ENCODE measurements at places on chromosomes 2 and 18.
A peak's percentile ranks its signal among the peaks of the same experiment; 100 is the strongest.

GRCh38 chr18:63907664-63908063 is at the start of gene SERPINB10:
TSS of gene SERPINB10 (plus strand) at chr18:63907958. CDS start at chr18:63915511, 7,553 bp downstream.
- no peak for DNase-seq

DNA sequence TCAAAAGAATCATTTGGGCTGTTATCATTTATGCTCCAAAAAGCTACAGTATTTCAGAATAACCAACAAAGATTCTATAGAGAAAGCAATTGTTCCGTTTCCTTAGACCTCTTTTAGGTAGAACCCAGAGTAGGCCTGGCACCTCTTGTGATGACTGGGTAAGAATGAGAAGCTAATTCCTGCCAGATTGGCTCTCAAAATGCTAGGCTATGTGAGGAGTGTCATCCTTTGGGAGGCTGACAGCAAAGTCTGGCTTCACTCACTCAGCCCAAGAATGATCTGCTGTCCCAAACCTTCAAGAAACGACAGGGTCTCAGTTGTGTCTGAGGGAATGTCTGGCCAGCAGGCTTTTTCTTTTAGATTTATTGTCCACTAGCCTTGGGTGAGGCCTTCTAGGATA is 4.5 kb downstream of the CERS6 start:
- DNase-seq = no peak

- no peak for DNase-seq
Measured at GRCh38 chr18:56888978-56889377, 237.8 kb downstream of the WDR7 start.

GRCh38 chr2:198080879-198081765 is 276.7 kb downstream of the PLCL1 start:
- DNase-seq = no peak

DNA sequence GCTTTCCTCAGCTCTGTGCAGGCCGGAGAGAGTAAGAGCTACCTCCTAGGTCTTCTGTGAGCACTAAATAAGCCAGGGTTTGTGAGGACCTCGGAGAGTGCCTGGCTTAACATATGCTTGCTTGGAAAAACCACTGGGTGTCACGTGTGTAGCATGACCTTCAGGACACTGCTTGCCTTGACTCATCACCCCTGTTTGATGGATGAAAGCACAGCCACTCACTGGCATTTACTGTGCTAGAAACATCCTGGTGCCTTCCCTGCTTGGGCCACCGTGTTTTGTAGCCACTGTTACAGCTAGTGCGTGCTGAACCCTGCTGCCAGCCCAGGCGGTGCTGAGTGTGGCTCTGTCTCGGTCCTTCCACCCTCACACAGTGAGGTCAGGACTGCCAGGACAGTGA is 34.8 kb upstream of the ITM2C start:
- DNase-seq = no peak

- DNase-seq = no peak
Measured at GRCh38 chr2:123723706-123724105, 301.4 kb upstream of the CNTNAP5 start.

GRCh38 chr2:202377207-202377761 is 1.2 kb downstream of the BMPR2 start:
- DNase-seq = peak; percentile 43

DNA sequence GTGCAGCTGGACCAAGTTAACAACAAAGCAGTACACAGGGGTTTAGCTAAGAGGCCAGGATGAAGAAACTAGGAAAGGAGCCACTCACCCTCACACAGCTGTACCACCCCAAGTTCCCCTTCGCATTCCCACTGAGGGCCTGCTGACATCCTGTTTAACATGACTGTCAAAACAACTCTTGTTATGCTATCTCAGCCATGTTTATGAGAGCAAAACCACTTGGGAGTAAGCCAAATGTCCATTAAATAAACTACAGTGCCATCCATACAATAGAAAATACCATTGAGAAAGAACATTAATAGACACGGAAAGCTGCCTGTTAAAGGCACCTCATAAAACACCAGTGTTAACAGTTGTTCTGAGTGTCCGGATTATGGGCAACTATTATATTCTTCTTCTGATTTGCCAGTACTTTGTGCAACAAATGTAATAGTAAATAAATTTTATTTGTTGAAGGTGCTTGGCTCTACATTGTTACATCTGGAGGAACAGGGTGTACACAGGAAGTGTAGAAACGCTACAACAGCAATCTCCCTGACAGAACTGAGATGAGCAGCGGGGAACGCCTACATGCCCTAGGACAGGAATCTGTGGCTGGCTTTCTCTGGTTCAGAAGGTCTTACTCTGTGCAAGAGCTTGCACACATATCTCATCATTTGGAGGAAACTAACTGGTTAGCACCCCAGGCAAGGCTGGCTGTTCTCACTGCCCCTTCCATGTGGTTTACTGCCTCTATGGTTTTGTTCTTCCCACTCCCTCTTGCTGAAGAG is 85.6 kb downstream of the EHD3 start:
- no peak for DNase-seq

DNA sequence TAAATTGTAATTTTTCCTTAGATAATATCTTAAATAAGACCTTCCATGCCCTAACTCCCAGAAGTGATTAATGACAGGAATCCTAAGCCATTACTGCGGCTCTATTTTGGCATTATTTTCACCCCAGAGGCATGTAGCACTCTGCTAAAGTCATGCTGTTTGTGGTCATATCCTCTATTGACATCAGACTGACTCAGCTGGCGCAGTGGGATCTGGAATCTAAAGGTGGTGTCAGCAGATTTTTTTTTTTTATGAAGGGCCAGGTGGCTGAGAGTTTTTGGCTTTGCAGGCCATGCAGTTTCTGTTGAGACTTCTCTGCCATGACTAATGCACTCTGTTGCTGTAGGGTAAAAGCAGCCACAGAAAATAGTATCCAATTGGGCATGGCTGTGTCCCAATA is 64.1 kb upstream of the ACVR1C start:
- DNase-seq = no peak

- no peak for DNase-seq
Measured at GRCh38 chr2:150119819-150120218, 367.6 kb downstream of the RND3 start.

GRCh38 chr18:61736133-61736532 is 156.7 kb downstream of the RNF152 start:
- DNase-seq = no peak

DNA sequence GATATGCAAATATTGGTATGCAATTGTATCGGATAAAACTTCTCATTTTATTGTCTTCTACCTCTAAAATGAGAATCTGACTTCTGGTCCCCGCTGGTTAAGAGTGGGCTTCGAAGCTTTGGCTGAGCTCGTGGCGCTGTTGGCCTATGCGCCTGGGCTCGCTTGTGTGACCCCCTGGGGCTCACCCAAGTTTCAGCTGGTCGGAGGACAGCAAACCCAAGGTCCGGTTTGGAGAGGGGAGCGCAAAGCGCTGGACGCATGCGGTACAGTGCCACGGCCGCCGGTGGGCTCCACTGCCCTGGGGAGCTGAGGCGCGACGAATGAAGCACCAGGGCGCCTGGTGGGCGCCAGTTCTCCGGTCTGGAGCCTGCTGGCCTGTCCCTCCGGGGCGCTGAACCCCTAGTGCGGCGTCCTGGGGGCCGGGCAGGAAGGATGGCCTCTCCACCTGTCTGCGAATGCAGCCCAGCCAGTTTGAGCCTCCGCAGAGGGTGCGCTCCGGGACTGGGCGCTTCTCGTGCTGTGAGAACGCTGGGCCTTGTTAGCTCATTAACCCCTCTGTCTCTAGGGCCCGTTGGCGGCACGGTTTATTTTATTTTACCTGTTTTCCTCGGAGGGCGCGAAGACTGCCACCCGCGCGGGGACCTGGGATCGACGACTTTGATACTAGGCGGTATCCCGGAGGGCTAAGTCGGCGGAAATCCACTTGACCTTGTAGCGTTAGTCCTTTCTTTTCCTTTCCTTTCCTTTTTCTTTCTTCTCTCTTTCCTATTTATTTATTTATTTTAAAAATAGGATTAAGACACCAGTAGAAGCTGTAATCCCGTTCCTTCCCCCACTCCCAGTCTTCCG is 10.4 kb downstream of the MEIS1 start:
- peak; percentile 80 for DNase-seq

DNA sequence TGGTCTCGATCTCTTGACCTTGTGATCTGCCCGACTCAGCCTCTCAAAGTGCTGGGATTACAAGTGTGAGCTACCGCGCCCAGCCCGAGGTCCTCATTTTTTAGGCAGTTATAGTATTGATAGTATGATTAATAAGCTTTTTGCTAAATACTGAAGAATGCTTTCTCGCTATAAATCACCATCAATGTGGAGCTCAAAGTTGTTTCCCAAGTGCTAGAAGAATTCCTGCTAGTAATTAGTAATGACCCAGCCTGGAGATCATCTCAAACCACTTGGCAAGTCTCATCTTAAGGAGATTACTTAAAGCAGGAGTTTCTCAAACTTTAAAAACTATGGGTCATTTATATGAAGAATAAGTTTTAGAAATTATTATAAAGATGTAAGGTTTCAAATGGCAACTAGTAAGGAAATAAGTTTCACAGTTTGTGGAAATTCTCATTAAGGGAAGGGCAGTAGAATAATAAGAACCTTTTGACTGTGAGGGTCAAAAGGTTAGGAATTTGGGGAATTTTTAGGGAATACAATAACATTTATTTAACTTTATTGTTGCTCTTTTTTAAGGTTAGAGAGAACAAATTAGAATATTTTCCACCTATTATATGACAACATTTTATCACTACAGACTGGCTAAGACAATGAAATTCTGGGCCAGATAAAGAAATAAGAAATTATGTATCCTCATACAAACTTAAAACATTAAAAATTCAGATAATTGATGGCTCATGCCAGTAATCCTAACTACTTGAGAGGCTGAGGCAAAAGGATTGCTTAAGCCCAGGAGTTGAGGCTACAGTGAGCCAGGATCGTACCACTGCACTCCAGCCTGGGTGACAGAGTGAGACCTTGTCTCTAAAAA is 148.6 kb upstream of the MAP3K20 start:
- no peak for DNase-seq

GRCh38 chr2:227036527-227036926 is 127.5 kb downstream of the COL4A4 start:
- DNase-seq = no peak

DNA sequence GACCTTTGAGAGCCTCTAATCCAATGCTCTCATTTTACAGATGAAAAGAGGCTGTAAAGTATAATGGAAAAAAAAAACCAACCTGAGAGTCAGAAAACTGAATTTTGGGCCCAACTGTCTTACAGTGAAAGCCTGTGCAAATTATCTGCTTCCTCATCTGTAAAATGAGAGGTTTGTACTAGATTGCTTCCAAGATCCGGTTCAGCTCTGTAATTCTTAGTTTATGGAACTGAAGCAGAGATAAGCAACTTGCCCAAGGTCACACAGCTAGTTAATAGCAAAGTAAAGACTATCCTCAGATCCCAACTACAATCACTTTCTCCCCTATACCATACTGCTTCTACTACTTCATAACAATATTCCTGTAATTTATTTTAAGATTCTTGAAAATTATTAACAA is 6.3 kb downstream of the TLK1 start:
- DNase-seq = no peak

DNA sequence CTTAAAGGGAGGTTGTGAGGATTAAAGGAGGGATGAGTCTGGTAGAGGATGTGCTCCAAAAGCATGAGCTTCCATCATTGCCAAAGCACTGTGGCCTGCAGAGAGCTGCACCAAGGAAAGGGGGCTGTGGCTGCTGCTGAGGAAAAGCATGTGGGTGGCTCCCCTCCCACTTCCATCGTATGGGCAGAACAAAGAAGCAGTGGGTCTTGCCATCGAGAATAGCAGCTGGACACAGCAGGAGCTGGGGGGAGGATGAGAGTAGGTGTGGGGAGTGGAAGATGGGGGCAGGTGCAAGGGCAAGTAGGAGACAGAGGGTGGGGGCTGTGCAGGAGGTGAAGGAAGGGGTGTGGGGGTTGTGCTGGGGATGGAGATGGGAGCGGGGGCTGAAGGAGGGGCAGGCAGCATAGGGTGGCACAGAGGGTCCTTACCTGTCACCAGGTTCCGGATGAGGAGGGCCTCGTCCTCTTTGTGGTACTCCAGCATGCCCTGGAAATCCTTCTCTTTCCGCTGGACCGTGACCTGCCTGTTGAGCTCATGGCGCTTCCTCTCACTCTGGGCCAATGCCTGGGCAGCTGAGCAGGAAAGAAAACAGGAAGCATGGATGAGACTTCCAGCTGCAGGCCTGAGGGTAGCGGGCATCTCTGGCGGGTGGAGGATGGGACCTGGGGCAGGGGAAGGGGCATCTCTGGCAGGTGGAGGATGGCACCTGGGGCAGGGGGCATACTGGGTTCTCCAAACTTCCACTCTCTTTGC is 33.6 kb upstream of the ACAA2 start:
- peak; percentile 25 for DNase-seq

DNA sequence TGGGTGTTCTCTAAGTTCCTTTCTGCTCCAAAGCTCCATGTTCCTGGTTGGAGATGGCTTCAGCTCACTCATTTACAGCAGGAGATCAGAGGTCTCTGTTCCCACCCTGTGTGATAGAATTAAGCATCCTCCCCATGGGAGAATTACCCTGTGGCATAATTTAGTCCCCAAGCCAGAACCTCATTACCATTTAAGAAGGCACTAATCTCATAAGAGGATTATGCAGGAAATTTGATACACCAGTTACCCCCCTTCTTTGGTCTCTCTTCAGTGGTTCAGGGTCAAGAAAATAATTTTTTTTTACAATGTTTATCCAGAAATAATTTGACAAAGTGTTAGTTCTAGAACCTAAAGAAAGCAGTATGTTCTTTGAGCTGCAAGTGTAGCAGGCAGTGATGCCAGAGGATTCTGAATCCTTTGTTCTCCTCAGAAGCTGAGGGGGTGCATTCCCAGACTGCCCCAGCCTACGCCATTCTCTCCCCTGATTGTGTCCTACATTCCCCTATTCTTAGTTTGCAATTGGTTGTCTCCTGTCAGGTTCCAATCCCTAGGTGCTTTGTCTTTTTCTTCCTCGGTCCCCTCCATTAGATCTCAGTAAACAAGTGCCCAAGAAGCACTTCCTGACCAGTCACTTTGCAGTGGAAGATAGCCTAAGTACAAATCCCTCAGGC is 163.6 kb downstream of the PRKCE start:
- no peak for DNase-seq

Measured in kidney (tissue), 22 donors.